ENCODE measurements at places on chromosomes 7 and 10. TPM values are rescaled to one million over a fixed set of nuclear protein-coding genes. Genes with fewer than 3 reads are reported as not detected.
A peak's percentile ranks its signal among the peaks of the same experiment; 100 is the strongest.

- no peak for DNase-seq
Observed at GRCh38 chr10:122422266-122422989, 32.0 kb upstream of the ARMS2 start.

DNA sequence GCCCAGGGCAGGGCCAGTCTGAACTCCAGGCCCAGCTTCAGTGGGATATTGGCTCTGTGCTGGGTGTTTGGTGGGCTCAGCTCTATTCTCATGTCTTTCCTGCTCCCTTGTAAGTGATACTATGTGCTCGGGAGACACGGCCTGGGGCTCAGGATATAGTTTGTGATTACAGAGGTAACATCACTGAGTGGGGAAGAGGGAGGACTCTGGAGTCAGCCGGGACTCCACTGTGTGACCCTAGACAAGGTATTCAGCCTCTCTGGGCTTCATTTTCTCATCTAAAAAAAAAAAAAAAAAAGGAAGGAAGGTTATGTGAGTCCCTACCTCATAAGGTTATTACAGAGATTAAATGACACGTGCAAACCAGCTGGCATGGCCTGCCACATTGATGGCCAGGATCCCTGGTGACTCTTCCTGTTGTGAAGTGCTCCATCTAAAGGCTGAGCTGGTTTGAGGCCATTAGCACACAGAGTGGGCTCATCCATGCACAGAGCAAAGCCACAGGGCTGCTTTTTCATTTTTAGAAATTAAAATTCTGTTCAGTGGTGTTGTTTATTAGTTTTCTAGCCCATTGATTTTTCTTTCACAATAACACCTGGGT lies 15.7 kb downstream of the SLC13A4 start:
- DNase-seq: no peak

DNA sequence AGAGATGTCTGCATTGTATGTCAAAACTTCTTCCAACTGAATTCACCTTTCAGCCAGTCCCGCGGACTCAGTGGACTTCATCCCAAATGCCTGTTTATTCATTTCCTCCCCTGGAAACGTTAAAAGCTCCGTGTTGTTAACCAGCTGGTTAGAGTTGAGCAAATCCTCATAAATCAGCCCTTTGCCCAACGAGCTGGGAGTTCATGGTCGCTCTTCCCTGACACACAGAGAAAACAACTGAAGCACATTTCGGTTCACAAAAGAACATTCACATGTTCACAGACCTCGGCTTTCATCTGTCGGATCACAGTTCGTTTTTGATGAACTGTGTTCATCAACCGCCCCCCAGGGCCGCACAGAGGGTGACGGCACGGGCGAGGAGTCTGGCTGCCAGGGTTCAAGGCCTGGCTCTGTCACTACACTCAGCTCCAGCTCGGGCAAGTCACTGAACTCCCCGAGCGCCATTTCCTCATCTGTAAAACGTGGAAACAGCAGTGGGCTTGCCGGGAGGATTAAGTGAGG lies 62.6 kb downstream of the GLI3 start:
- peak; percentile 24 for DNase-seq

- DNase-seq: peak; percentile 61
Observed at GRCh38 chr10:122648599-122649428, 50.8 kb downstream of the C10orf120 start.

DNA sequence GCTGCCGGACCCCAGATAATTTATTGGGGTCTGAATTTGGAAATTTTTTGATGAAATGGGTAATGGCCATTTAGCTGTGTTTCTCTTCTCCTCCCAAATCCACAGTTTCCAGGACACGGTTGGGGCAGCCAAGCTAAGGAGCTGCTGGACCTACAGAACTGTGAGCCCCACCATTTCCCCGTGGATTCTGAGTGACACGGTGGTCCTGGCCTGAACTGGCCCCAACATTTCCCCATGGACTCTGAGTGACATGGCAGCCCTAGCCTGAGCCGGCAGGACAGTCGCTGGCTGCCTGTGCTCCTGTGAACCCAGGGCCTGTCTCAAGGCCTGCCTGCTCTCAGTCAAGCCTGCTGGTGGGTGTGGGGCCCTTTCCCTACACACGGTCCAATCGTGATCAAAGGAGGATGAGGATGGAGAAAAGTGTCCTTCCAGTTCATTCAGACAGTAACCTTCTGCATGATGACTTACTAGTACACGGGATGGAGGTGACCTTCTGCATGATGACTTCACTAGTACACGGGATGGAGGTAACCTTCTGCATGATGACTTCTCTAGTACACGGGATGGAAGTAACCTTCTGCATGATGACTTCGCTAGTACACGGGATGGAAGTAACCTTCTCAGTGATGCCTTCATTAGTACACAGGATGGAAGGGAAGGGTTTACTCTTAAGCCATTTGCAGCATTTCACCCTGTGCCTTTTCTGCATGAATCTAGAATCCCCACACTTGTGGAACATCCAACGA lies 359.9 kb downstream of the GLRX3 start:
- DNase-seq: no peak

GRCh38 chr7:86647385-86648094 lies 3.8 kb downstream of the GRM3 start:
- no peak for DNase-seq

DNA sequence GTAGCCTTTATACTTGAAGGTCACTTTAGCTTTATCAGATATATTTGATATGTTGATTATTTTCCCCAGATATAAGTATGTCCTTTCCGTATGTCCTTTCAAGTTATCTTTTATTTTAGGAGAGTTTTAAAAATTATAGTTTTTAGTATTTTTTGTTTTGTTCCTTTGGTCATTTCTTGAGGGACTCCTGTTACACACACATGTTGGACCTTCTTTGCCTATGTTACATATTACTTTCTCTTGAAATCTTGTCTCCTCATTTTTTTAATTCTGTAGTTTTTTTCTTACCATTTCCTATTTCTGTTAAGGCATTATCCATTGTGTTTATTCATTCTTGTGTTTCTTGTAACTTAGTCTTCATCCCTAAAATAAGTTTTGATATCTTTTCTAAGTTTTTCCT lies 23.9 kb downstream of the GLCCI1 start:
- DNase-seq: no peak

The AKR1C4 gene
- polyA plus RNA-seq: not detected

The MYH16 gene
- not detected for polyA plus RNA-seq
